ENCODE measurements at places on chromosomes 1 and 21.

- no peak for DNase-seq
These were observed 10.7 kb upstream of the PTBP2 start for GRCh38 chr1:96710708-96711477.

DNA sequence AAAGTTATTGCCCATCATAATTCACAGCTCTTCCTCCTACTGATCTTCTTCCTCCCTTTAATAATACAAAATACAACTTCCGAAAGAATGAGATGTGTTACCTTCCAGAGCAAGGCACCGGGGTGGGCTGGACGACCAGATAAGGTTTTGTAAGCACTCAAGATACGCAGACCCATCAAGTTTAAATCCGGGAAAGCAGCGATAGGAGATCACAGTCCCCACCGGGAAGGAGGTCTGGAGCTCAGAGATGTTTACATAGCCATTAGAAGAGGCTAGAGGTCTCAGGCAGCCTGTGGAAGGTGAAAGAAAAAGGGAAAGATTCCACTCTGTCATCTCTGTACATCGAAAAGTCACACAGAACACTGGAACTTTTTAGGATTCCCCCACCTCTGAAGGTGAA, 99.4 kb downstream of the SUSD4 start:
- DNase-seq: no peak

GRCh38 chr1:97277891-97278654, 556.5 kb downstream of the PTBP2 start:
- DNase-seq: no peak

DNA sequence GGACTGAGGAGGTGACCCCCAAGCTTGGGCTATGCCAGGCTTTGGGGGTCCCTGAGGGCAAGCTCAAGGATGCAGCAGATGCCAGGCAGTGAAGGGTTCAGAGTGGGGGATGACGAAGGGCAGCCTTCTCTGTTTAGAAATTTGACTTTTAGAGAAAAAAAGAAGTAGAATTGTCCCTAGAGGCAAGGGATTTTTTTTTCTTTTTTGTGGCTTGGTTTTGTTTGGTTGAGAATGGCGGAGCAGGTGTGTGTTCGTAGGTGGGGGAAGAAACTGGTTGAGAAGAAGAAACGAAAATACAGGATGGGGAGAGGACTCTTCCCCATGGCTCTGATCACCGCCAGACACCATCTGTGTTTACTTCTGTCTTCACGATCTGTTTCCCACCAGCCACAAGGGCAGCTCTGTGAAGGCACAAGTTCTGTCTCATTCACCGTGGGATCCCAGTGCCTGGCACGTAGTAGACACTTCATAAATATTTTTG, 8.2 kb downstream of the PLA2G5 start:
- no peak for DNase-seq

DNA sequence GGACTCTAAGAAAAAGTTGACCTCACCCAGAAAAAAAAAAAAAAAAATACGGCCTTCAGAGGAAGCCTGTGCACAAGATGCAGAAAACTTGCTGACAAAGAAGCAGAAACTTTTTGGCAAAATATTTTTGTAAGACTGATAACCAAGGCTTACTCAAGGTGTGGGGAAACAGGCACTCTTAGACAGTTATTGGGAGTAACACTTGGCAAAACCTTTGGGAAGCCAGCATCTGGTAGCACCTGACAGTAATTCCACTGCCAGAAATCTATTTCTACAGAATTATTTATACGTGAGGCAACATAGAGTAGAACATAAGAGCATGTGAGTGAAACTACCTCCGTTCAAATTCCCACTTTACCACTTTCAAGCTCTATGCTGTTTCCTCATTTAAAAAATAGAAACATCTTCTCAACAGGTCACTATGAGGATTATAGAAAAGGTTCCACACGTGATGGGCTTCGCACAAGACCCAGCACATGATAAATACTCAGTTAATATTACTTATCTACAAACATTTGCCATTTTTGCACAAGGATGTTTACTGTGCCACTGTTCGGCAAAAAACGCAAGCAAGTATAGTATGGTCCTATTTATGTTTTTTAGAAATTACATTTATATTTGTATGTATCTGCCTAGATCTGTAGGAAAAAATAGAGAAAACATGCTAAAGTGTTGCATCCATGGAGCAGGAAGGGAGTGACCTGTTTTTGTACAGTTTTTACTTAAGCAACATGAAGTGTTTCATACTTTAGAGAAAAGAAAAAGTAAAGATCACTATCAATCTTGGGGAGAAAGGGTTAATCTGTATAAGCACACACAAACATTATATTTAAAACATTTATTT, 22.2 kb downstream of the MRPL39 start:
- no peak for DNase-seq

DNA sequence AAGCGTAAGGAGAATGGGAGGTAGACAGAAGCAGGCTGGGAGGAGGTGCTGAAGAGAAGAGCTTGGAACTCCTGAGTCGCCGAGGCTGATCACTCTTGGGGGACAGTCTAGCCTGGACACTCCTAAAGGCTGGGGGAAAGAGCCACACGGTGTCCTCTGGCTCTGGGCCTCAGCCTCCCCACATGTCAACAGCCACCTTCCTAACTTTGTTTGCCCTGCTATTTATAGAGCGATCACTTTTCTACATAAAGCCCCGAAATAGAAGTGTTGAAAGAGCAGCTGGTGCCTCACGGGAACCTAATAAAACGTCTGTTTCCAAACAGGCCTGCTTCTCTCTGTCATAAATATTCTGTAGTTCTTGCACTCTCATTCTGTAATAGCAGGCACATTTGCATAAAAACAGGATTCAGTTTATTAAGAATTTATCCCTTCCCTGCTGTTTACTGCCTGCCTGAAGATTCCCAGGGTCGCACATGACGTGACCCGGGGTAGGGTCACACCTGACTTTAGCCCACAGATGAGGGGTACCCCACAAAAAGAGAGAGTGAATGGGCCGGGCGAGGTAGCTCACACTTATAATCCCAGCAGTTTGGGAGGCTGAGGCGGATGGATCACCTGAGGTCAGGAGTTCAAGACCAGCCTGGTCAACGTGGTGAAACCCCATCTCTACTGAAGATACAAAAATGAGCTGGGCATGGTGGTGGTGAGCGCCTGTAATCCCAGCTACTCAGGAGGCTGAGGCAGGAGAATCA, 212.5 kb downstream of the TOMM20 start:
- DNase-seq: no peak

- DNase-seq: no peak
These were observed 33.3 kb downstream of the KRTAP19-8 start for GRCh38 chr21:31005019-31005418.

DNA sequence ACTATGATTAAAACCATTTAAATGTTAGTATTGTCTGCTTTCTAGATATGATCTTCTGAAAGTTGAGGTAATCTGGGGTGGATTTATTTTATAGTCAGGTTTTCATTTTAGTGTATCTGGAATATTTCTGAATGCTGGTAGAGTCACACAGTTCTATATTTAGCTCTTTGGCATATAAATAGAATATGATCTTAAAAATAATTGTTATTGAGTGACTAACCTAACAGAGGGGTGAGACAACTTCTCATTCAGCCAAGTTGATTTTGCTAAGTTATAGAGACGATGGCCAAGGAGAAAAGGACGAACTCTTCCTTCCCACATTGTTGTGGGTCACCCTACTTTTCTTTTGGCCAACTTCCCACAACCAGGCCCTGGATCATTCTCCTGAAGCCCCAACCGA, 7.2 kb upstream of the MT1HL1 start:
- no peak for DNase-seq

GRCh38 chr1:110617116-110617515, 11.0 kb upstream of the KCNA2 start:
- DNase-seq: no peak

- DNase-seq: no peak
These were observed 36.4 kb upstream of the HSD17B7 start for GRCh38 chr1:162753998-162754585.

- DNase-seq: no peak
These were observed 1.4 kb downstream of the RNF207 start for GRCh38 chr1:6207075-6207885.

DNA sequence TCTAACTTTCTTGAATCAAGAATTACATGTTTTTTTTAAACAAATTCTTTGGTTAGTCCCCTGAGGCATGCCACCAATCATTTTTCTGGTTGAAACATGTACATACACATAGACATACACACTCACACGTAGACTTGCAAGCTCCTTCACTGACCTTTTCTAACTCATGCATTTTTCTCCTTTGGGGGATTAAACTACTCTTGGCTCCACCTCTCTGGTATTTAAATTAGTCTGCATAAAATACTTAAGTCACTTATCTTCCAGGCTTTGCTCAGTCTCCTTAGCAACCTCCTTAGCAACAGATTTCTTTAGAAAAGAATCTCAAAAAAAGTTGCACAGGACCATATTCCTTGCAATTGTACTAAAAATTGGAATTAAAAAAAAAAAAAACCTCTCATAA, 440.9 kb upstream of the LRRC7 start:
- peak; percentile 20 for DNase-seq

DNA sequence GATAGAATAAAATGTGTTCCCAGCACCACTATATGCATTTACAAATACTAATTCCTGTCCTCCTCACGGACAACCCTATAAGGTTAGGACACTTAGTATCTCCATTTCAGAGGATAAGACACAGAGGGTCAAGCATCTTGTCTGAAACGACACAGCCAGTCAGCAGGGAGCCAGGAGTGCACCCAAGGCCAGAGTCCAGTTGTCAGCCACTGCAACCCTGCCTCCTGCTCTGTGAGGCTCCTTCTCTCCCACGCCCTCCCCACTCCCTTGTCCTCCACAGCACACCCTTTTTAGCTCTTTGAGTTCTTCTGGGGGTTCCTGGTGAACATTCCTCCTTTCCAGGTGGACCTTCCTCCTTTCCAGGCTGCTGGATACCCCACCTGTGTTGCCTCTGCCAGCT, 119.0 kb upstream of the TNR start:
- DNase-seq: no peak

DNA sequence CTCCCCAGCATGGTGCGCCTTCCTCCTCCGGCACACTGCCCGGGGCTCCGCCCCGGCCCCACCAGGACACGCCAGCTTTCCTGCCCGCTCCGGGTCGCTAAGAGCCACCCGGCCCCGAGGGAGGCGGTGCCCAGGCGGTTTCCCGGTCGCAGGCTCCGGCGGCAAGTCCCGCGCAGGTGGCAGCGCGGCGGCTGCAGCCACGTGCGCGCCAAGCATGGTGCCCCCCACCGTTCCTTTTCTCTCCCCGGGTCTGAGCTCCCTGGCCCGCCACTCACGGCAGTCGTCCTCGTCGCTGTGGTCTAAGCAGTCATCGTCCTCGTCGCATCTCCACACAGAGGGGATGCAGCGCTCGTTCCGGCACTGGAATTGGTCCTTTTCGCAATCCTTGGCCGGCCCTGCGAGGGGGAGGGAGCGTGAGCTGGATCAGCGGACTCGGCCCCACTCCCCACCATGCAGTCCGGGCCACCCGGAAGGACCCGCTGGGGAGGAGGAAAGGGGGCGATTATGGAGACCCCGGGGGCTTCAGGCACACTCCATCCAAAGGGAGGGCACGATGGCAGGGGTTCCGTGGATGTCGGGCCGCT, 1.2 kb downstream of the LRP8 start:
- no peak for DNase-seq

DNA sequence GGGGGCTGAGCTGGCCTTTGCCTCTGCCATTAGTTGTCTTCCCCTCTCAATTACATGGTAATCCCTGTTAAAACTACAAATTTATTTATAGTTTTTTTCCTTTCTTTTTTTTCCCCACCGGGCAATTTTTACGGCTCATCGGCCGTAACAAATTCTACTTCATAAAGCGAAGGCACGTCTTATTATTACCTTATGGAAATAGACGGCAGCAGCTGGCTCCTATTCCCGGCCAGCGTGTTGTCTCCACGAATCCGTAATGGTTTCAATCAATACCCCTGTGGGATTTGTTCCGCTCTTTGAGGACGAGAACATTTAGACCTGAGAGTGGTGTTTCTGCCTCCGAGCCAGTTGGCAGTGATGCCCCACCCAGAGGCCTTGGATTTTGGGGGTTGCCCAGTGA, 52.4 kb upstream of the IGSF21 start:
- DNase-seq: peak; percentile 76

- DNase-seq: no peak
These were observed 409.9 kb upstream of the C1orf87 start for GRCh38 chr1:60483509-60483908.

DNA sequence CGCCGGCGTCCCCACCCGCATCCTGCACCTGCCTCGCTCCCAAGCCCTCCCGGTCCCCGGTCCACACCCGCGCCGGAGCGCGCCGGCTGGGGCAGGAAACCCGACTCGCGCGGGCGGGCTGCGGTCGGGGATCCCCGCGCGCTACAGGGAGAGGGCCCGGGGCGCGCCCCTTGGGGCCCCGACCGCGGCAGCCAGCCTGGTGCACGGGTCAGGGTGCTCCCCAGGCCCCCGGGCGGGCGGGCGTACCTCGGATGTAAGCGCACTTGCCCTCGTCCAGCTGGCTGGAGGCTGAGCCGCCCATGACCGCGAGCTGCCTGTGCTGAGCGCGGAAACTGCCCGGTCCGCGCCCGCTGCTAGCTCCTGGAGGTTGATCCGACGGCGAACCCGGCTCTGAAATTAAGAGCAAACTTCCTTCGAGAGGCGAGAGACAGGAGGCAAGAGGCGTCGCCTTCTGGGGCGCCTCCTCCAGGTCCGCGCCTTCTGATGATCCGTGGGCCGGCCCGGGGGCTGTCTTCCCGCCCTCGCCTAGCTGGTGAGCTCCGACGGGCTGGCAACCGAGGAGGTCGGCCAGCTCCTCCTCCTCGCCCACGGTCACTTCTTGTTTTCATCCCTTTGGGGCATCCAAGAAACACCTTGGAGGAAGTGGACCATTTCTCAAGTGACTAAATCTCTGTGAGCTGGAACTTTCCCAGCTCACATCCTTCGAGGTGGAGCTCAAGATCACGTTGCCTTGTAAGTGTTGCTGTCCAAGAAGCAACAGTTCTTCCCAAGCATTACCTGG, at the start of gene NIBAN1:
NIBAN1 (minus strand) TSS at position 453 of the 781 bp plus-strand sequence; CDS start at position 301, 152 bp downstream.
- peak; percentile 63 for DNase-seq

DNA sequence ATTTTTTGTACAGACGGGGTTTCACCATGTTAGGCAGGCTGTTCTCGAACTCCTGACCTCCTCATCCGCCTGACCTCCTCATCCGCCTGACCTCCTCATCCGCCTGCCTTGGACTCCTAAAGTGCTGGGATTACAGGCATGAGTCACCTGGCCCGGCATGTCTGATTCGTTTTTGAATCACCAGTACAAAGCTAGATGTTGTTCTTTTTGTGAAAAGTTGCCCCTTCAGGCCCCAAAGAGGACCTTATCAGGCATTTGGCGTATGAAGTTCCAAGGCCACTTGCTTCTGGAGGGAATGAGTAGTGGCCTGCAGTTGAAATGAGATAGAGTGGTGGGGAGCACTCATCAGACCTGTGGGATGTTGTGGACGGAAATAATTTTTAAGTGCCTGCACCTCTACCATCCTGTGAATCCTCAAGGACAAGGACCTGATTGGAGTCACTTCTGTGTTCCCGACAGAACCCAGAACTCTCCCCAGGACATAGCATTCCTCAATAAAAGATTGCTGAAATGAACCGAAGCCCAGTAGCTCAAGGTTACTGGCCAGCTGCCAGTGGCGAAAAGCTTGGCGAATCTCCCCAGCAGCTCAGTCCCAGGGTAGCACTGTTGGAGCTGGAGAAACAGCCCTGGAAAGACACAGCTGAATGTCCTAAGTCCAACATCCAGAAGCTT, 50.1 kb downstream of the NDUFS5 start:
- no peak for DNase-seq

- DNase-seq: no peak
These were observed 606.0 kb downstream of the SMYD3 start for GRCh38 chr1:245901037-245901436.

Data from eye (tissue), 1 donor.